ENCODE measurements at places on chromosomes 1 and 21.

GRCh38 chr1:157147037-157147436, 8.8 kb upstream of the ETV3 start:
- no peak for DNase-seq

GRCh38 chr1:53470155-53470554, 11.0 kb downstream of the DMRTB1 start:
- peak; percentile 81 for DNase-seq

DNA sequence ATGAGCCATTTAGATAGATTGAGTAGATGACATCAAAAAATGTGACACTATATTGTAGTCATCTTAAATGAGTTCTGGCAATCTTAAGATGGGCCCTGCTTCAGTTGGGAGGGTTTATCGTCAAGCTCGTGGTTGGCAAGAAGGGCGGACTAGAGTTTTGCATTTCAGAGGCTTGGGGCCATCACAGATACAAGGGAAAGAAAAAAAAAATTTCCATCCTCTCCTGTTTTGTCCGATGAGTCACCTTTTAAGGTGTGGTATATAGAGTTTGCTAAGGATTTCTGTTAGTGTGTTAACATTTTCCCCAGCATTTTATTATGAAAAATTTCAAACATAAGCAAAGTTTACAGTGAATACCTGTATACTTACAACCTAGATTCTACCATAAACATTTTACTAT, 31.8 kb upstream of the KCNQ4 start:
- no peak for DNase-seq

DNA sequence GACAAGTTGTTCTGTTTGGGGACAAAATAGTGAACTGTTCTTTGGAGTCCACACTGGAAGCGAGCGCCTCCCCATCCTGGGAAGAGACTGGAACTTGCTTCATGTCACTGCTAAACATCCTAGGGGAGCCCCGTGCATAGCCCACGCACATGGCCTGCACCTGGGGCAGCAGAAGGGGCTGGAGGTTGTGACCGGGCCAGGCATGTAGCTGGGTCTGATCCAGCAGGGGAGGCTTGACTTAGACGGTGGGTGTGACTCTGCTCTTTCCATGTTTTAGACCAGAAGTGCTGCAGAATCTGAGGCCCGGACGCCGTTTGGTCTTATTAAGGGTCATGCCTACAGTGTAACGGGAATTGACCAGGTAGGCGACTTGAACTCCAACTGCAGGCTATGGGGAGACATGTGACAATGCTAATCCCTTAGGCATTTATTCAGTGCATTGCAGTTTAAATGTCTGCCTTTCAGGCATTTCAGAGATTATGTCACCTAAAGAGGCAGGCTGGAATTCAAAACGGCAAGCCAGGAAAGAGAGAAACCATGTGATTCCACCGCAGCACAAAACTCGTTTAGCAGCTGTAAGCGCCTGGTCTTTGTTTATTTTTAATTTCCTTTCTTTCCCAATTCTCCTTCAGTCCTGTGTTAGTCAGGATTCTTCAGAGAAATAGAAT, 21.8 kb downstream of the CAPN9 start:
- DNase-seq, result no peak

DNA sequence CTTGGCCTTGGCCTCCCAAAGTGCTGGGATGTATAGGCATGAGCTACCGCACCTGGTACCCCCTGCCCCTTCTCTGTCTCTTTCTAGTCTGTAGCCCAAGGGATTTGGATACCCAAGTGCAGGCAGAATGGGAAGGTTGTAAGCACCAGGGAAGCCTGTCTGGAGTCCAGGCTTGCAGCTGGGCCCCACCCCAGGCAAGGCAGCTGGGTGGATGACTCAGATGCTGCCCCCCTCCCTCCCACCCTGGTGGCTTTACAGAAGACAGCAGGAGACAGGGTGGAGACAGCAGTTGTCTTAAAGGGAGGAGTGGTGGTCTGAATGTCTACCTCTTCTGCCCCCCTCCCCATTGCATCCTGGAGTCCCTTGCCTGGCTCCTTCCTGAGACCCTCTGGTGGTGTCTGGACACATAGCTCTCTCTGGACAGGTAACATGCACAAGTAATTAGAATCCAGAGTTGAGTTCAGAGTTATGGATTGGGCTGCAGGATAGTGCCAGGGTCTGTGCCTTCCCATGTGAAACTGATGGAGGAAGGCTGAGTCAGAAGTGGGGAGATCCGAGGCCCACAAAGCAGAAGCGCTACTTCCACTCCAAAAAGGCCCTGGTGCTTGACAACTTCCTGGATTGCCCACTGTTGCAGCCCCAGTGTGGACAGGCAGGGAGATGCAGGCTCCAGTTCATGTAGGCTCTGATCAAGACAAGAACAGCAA, 5.1 kb downstream of the LMNA start:
- DNase-seq, result no peak

DNA sequence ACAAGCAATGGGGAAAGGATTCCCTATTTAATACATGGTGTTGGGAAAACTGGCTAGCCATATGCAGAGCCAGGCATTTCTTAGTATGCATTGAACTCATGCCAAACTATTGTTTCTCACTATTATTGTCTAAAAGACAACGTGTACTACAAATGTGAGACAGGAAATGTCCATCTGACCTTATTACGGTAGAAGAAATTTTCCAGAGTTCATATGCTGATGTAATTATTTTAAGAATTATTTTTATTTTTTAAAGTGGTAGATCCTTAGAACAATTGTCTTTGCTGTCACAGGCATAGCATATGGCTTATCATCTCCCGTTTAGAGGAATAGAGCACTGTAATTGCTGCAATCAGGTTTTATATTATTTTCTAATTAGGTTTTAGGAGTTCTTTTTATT, 75.2 kb upstream of the S1PR1 start:
- DNase-seq, result no peak

GRCh38 chr1:68308034-68308433, 75.7 kb upstream of the WLS start:
- no peak for DNase-seq

- DNase-seq, result no peak
Observed at GRCh38 chr1:87473203-87473661, 144.6 kb downstream of the LMO4 start.

- DNase-seq, result no peak
Observed at GRCh38 chr1:12215118-12215961, 14.5 kb upstream of the VPS13D start.

Measured in sciatic nerve (tissue), 2 donors.